NCI-H748 treated with DMSO at 0.1 percent for 48 hours (cell line): ENCODE measurements at places on chromosomes 1 and 21.

GRCh38 chr1:234620272-234621126 lies 10.5 kb upstream of the IRF2BP2 start:
- DNase-seq: no peak

DNA sequence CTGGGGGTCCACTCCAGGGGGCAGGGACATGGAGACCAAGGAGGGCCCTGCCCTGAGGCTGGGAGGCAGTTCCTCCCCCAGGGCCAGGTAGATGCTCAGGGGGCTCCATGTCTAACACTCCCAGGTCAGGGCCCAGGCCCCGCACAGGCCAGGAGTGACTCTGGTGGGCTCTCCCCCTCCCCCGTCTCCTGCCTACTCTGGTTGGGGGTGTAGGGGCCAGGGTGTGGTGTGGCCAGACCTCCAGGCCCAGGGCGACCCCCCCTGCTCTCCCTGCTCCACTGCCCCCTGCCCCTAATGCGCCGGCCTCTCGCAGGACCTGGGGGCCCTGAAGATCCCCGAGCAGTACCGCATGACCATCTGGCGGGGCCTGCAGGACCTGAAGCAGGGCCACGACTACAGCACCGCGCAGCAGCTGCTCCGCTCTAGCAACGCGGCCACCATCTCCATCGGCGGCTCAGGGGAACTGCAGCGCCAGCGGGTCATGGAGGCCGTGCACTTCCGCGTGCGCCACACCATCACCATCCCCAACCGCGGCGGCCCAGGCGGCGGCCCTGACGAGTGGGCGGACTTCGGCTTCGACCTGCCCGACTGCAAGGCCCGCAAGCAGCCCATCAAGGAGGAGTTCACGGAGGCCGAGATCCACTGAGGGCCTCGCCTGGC lies 19.7 kb upstream of the CCDC27 start:
- DNase-seq: no peak

- no peak for DNase-seq
Measured at GRCh38 chr1:20593756-20594155, 4.9 kb downstream of the CDA start.

- DNase-seq: no peak
Measured at GRCh38 chr1:170095976-170096748, 21.7 kb upstream of the KIFAP3 start.

- DNase-seq: no peak
Measured at GRCh38 chr1:173948594-173948993, 31.5 kb upstream of the SERPINC1 start.

DNA sequence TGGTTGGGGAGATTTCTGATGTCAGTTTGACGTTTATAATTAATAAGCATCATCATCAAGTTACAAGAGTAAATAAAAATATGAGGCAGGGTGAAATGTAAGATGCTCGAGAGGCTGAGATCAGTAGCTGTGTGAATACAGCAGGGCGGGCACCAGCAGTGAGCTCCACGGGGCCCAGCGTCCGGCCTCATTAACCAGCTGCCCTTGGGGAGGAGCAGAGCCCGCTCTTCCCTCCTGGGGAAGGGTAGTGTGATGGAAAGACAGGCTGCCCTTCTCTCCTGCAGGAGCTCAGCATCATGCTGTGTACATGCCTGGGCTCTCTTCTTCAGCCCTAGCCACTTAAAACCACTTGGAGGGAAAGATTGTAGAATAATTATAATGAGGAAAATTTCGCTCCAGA lies 23.4 kb downstream of the PDE9A start:
- DNase-seq: no peak

DNA sequence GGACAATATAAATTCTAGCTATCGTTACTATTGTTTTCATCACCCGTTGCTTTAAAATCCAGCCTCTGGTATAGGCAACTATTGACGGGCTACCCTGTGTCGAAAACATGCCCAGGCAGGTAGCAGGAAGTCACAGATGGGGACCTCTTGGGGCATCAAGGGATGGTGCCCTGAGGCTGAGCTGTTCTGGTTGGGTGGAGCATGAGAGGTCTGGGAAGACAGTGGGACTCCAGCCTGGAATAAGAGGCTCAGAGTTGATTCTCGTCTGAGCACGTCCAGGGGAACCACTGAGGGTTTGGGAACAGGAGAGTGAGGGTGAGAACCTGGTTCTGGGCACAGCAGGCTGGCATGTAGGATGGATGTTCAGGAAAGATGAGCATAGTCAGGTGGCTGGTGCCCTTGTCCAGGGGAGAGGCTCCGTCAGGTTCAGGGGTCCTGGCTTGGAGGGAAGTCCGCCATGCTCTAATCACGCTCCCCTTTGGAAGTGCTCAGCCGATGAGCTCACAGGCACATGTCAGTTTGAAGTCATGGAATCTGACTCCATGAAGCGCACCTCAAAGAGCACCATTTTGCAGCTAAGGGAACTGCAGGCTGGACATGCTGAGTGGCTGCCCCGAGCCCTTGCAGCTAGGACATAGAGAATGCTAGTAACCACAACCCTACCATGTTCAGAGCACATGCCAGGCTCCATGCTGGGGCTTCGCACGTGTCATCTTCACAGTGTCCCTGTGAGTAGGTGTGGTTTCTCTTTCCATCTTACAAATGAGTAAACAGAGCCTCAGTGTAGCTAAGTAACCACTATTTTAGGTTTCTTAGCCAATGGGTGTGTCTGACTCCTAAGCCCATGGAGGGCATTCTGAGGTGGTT lies 21.0 kb downstream of the PCSK9 start:
- DNase-seq: no peak

GRCh38 chr1:28458237-28459228 lies 47.3 kb upstream of the RCC1 start:
- no peak for DNase-seq

GRCh38 chr21:44955141-44955797 lies 15.4 kb downstream of the SLX9 start:
- no peak for DNase-seq

DNA sequence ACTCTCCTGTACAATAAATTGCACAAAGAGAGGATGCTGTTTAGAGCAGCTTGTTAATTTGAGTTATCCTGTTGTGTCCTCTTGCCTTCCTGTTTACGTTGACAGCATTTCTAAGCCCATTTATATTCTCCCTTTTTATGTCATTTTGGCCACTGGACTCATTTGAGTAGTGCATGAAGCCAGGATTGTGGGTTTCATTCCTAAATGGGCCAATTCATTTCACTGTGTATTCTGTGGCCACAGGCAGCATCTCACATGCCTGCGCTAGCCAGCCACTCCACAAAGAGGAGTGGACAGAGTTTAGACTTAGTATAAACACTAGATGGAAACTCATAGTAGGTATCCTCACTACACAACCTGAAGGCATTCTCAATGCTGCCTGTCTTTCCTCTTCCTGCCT lies 73.4 kb downstream of the DTL start:
- DNase-seq: no peak

- no peak for DNase-seq
Measured at GRCh38 chr1:53049574-53049967, 12.4 kb upstream of the PODN start.

GRCh38 chr21:25080661-25081060 lies 526.6 kb downstream of the MRPL39 start:
- no peak for DNase-seq

GRCh38 chr1:239164451-239165180 lies 221.8 kb upstream of the CHRM3 start:
- DNase-seq: no peak

GRCh38 chr1:226884116-226884625 lies 13.8 kb downstream of the PSEN2 start:
- DNase-seq: no peak

GRCh38 chr1:107529511-107530149 lies 388.8 kb downstream of the NTNG1 start:
- DNase-seq: peak; percentile 48

DNA sequence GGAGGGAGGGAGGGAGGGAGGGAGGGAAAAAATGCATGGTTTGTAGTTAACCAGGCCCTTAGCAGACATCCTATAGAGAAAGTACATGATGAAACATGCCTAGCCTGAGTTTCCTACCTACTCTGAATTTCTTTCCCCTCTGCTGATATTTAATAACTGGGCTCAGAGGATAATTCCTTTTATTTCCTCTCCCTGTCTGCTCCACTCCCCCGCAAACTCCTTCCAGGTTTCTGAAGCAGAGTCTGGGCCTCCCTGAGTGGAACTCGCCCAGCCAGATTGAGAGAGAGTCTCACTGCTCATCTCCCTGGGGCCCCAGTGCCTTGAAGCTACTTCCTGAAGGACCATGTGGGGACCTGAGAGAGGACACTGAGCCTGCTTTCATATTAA lies 111.9 kb upstream of the SLC44A3 start:
- no peak for DNase-seq
